Articular chondrocyte of knee joint (primary cell): ENCODE measurements at places on chromosomes 13 and 19. TPM values are rescaled to one million over a fixed set of nuclear protein-coding genes. Genes with fewer than 3 reads are reported as not detected.

The BRME1 gene
- 0.54 and 0.65 TPM in 2 replicates for total RNA-seq

The CEACAM7 gene
- total RNA-seq = not detected in 2 replicates

The ISYNA1 gene
- 8.5 and 9.3 TPM in 2 replicates for total RNA-seq

The KLF5 gene
- total RNA-seq = 6.3 and 6.4 TPM in 2 replicates

The IL12RB1 gene
- 0.26 and 0.32 TPM in 2 replicates for total RNA-seq

The KIR2DL1 gene
- total RNA-seq = not detected in 2 replicates

The TLE6 gene
- 2.7 and 2.8 TPM in 2 replicates for total RNA-seq

The RXFP2 gene
- not detected in 2 replicates for total RNA-seq

The CYP4F22 gene
- not detected in 2 replicates for total RNA-seq

The CKM gene
- total RNA-seq = 0.11 TPM in 1 of 2 replicates, not detected in the other

The PSG4 gene
- 2.7 and 7.2 TPM in 2 replicates for total RNA-seq

The PRODH2 gene
- total RNA-seq = not detected in 2 replicates

The UNC13A gene
- total RNA-seq = under 0.01 TPM in 2 replicates

The F7 gene
- not detected in 2 replicates for total RNA-seq

The NMRK2 gene
- total RNA-seq = not detected in 2 replicates

The CERS1 gene
- 0.11 and 0.13 TPM in 2 replicates for total RNA-seq

The ZNF780B gene
- total RNA-seq = 20.3 and 31.8 TPM in 2 replicates

The CCDC169 gene
- 2.6 and 3.9 TPM in 2 replicates for total RNA-seq

The ELSPBP1 gene
- not detected in 2 replicates for total RNA-seq

The YJEFN3 gene
- 0.54 and 0.65 TPM in 2 replicates for total RNA-seq

The PNMA8A gene
- 2.6 and 8.1 TPM in 2 replicates for total RNA-seq

The C19orf44 gene
- 7.3 and 7.9 TPM in 2 replicates for total RNA-seq

The TEX29 gene
- total RNA-seq = not detected in 2 replicates

The THSD1 gene
- total RNA-seq = 22.0 and 34.0 TPM in 2 replicates

The PSG5 gene
- 0.52 and 0.65 TPM in 2 replicates for total RNA-seq

The KLK2 gene
- total RNA-seq = not detected in 2 replicates

The FCER2 gene
- total RNA-seq = not detected in 2 replicates

The ZBTB32 gene
- total RNA-seq = not detected in 2 replicates

The PPP1R12C gene
- total RNA-seq = 30.4 and 32.4 TPM in 2 replicates

The ENOX1 gene
- 0.65 and 1.2 TPM in 2 replicates for total RNA-seq

The GFY gene
- total RNA-seq = not detected in 2 replicates

The RAB20 gene
- 2.3 and 4.3 TPM in 2 replicates for total RNA-seq

The TTC9B gene
- total RNA-seq = not detected in 2 replicates

The ZNF132 gene
- total RNA-seq = 8.0 and 8.8 TPM in 2 replicates

The FBN3 gene
- not detected in 2 replicates for total RNA-seq

The ZNF418 gene
- 6.8 and 7.3 TPM in 2 replicates for total RNA-seq

The PEAK3 gene
- not detected in 2 replicates for total RNA-seq

The PCSK4 gene
- total RNA-seq = 0.78 and 1.8 TPM in 2 replicates

The ZNF610 gene
- total RNA-seq = 3.7 and 9.1 TPM in 2 replicates

The CCNE1 gene
- 5.0 and 6.2 TPM in 2 replicates for total RNA-seq

The NCCRP1 gene
- 0.13 TPM in 1 of 2 replicates, not detected in the other for total RNA-seq

The ZNF446 gene
- total RNA-seq = 9.1 TPM in 2 replicates

The AKT2 gene
- 102 and 105 TPM in 2 replicates for total RNA-seq

The ZNF90 gene
- total RNA-seq = 2.0 and 2.5 TPM in 2 replicates

The ZNF14 gene
- 7.8 and 10.5 TPM in 2 replicates for total RNA-seq

The ZNF473 gene
- 8.6 and 9.0 TPM in 2 replicates for total RNA-seq

The RNF225 gene
- total RNA-seq = 0.13 TPM in 1 of 2 replicates, not detected in the other
